Breast epithelium (tissue), 4 donors: ENCODE measurements at places on chromosomes 13 and 19. TPM values are rescaled to one million over a fixed set of nuclear protein-coding genes. Genes with fewer than 3 reads are reported as not detected.

The ERICH6B gene
- total RNA-seq: not detected

The RASGRP4 gene
- 1.6 TPM for total RNA-seq

DNA sequence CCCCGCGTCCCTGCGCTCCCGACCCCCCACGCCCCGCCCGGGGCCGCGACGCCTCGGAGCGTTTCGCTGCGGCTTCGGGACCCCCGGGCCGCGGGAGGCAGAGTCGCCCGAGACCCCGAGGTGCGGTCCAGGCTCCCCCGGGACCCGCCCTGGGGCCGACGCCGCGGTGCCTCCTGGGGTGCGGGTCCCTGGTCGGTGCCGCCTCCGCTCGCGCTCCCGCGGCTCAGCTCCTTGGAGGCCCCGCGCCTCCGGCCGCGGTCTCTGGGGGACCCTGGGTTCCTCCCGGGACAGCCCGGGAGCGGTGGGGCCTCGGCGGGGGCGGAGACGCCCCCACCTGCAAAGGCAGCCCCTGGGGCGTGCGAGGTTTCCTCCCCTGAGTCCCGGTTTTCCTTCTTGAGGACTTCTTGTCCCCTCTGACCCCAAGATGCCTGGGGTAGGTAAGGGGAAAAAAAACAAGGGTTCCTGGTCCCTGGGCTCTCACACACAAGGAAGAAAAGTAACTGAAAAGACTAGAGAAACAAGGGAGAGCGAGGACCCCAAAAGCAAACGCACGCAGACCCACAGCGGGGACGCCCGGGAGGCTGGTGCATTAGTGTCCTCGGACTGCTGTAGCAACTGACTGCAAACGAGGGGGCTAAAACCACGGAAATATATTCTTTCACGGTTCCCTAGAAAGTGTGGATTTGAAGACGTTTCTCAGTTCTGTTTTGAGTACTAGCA, 740 bp downstream of the ZNF555 start:
- no peak for DNase-seq

The BCL2L12 gene
- 8.5 TPM for total RNA-seq

DNA sequence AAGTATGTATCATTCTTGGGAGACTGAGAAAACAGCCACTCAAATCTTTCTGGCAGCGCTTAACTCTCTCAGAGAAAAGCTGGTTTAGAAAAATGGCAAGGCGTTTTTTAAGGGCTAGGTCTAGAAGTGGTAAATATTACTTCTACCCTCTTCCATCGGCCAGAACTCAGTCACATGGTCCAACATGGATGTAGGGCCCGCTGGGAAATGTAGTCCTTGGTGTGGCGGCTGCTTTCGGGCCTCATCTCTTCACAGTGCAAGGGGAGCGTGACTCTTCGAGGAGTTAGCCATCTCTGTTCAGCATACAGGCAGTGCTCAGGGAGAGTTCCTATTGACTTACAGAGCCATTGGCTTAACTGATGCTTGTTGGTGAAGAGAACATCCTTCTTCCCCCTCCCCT, 6.3 kb downstream of the VSTM2B start:
- DNase-seq: no peak

The ZNF563 gene
- 5.2 TPM for total RNA-seq

The ACOD1 gene
- not detected for total RNA-seq

GRCh38 chr13:107992542-107992941, 222.8 kb downstream of the LIG4 start:
- DNase-seq: no peak

GRCh38 chr13:25677956-25678355, 306.2 kb downstream of the ATP8A2 start:
- DNase-seq: no peak

DNA sequence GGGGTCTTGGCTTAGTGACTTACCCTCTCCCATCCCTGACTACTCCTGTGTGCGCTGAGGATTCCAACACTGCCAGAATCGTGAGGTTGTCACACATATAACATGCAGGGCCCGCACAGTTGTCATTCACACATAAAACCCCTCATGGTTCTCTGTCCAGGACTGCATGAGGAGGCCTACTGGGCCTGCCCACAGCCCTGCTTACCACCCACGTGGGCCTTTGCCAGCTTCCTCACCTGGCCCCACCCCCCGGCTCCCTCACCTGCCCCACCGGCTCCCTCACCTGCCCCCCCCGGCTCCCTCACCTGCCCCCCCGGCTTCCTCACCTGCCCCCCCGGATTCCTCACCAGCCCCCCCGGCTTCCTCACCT, 197.2 kb downstream of the TEX29 start:
- peak; percentile 25 for DNase-seq

DNA sequence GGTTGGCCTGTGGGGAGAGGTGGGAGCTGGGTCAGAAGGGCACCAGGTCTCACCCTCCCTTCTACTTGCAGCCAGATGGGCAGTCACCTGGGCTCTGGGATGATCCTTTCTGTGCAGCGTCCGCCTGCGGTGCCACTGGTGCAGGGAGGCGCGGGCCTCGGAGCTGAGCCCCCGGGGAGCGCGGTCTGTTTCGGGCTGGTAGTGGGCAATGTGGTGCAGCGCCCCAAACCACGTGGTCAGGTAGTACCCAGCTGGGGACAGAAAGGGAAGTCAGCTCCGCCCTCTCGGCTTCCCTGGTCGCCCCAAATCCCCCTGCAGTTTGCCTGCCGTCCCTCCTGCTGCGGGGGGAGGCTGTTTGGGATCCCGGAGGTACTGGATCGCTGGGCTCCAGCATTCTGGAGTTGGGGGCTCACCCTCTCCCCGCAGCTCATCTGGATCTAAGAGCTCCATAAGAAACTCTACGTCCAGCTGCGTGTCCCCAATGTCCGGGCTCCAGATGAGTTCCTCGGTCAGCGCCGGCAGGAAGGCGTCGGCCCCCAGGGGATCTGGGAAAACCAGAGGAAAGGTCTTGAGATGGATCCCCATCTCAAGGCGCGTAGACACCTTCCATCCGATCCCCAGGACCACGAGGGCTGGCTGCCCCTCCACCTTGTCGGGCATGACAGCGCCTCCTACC, 8.8 kb downstream of the RINL start:
- DNase-seq: no peak
